ENCODE measurements at places on chromosomes 2 and 18.

DNA sequence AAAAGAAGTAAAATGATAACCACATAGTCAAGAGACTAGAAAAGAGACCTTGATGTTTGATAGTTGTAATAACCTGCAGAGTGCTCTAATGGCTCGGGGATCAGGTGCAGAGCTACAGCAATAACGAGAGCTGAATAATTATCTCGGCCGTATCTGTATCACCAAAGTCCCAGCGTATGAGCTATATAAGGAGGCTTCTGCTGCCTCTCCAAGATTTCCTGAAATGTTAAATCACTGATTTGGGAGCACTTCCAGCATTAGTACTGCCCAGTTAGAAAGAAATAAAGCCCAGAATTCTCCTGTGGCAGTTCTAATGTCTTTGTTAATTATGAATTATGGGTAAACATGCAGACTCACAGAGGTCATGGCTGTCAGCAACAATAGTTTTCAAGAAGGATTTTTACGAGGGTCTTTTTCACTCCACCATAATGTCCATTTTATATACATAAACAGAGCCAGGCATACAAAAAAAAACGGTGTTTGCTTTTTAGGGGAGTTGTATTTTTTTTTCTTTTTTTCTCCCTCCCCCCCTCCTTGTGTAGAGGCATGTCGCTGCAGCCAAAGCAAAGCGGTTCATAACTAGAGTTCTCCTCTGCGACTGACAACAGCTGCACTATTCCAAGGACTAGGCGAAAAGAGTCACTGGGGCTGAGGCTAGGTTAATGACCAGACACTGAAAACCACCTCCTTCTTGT is 168.3 kb upstream of the VRK2 start:
- DNase-seq, result peak; percentile 38

GRCh38 chr2:42040643-42041278 is 7.1 kb upstream of the PKDCC start:
- DNase-seq, result no peak

GRCh38 chr2:130836501-130837174 is at the start of gene ARHGEF4:
ARHGEF4 (plus strand) TSS chr2:130836914; CDS start chr2:130836954, 40 bp downstream.
- DNase-seq, result no peak

GRCh38 chr2:175318542-175318941 is 137.0 kb upstream of the ATP5MC3 start:
- DNase-seq, result no peak

GRCh38 chr2:199751492-199752120 is 99.4 kb downstream of the FTCDNL1 start:
- DNase-seq, result no peak

GRCh38 chr2:192146069-192147015 is 48.4 kb downstream of the TMEFF2 start:
- no peak for DNase-seq

DNA sequence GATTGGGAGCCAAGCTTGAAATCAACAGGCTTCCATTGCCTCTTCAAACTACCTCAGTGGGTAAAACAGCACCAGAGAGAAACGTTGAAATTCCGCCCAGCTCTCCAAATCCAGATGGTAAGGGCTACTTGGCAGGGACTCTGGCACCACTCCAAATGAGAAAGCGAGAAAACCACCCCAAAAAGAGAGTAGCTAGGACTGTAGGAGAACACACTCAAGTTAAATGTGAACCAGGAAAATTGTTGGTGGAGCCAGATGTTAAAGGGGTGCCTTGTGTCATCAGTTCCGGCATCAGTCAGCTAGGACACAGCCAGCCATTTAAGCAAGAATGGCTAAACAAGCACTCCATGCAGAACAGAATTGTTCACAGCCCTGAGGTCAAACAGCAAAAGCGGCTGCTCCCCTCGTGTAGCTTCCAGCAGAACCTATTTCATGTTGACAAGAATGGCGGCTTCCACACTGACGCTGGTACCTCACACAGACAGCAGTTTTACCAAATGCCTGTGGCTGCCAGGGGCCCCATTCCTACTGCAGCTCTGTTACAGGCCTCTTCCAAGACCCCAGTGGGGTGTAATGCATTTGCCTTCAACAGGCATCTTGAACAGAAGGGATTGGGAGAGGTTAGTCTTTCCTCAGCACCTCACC is 167.3 kb downstream of the ASXL3 start:
- no peak for DNase-seq

DNA sequence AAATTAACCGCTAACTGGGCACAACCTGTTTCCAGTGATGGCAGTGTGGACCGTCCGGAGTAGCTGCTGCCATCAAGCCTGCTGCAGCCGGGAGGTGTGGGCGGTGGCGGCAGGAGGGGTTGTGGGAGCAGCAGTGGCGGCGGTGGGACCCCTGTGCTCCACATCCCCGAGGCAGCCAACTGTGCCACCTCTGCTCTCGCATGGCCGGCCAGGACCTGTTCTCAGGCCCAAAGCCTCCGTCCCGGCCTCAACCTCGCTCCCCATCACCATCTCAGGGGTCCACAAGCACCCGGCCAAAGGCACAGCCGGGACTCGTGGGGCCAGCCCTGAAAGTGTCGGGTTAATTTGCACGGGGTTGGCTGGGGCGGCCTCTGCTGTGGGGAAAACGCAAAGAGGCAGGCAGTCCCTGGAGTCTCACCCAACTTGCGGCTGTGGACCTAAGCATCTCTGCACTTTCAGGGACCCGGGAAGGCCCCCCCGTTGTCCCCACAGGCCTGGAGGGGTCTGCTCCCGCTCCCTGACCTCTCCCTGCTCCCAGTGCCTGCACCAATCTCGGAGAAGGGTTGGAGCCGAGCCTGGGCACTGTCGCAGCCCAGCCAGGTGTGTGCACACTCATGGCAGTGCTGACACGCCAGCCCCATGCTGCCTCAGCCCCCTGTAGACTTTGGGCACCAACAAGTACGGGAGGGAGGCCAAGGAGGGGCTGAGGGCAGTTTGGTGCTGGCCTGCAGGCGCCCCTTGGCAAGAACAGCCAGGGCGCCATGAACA is 44.4 kb upstream of the PEX13 start:
- DNase-seq, result no peak

DNA sequence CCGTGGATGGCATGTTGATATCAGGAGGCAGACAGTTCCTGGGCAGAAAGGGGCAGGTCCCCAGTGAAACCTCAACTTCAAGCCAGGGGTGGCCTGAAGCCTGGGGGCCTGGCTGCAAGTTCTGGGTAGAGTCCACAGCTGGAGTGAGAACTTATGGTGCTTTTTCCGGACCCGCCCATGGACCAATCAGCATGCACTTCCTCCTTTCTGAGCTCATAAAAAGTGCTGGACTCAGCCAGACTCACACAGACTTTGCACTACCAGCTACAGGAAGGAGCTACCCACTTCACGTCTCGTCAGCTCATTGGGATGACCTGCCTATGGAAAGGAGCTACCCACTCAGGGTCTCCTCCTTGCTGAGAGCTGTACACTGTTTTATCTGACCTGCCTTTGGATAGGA is 183.1 kb upstream of the MC4R start:
- DNase-seq, result no peak

DNA sequence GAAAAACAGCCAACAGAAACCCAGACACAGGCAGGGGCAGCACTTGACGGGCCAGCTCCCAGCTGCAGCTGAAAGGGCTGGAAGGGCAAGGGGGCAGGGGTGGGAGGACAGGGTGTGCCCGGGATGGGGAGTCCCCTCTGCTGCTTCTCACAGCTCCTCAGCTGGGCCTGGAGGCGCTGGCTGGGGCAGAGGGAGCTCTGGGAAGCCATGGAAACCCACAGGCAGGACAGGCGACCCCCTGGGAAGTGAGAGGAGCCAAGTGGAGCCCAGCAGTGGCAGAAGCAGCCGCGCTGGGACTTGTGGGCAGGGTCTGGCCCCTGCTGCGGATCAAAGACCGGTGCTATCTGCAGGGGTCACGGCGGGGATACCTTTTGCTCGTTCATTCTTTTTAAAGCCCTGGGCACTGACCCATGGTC is 20.7 kb downstream of the OTOF start:
- no peak for DNase-seq

DNA sequence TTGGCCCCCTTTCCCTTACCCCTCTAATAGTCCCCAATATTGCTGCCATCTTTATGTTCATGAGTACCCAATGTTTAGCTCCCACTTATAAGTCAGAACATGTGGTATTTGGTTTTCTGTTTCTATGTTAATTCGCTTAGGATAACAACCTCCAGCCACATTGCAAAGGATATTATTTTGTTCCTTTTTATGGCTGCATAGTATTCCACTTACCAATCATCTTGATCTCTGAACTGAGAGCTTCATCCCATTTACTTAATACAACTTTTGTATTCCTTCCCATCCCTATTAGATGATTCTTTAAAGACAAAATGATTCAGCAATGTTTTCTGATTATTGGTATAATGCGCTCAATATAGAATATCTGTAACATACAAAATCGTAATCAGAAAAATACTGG is 36.7 kb downstream of the ARL5A start:
- DNase-seq, result no peak

DNA sequence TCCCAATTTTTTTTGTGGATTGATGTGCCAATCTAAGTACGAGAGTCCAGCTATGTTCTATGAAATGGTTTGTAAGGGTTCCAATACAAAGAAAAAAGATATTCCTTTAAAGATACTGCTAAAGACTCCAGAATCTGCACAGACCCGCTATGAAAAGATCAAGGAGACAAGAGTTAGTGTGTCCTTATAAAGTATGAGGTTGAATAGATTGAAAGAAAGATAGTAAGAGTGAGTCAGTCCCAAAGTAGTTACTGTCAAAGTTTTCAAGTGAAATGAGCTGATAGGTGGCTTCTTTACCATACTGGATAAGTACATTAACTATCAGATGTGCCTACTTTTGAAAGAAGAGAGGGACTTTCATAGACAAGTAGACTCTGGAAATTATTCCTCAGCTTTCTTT is 17.9 kb upstream of the EHBP1 start:
- DNase-seq, result no peak

- DNase-seq, result no peak
Observed at GRCh38 chr2:150465703-150466569, 21.5 kb downstream of the RND3 start.

GRCh38 chr2:159795841-159796690 is 1.9 kb downstream of the CD302 start:
- DNase-seq, result no peak

GRCh38 chr18:60775978-60776377 is 403.4 kb upstream of the MC4R start:
- no peak for DNase-seq

DNA sequence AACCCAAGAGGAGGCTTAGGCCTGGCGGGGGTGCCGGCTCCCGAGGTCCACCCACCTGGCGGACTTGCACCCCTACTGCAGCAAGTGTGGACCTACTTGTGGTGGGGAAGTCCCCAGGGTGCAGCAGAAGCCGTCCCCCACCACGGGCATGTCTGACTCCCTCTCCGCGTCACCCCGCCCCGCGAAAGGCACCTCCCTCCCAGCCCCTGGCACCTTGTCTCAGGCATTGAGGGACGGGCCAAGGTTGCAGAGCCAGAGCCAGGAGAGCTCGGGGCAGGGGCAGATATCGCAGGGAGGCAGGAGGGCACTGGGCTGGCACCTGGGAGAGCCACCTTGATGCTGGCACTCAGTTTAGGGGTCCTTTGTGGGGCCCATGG is 19.0 kb downstream of the CROCC2 start:
- DNase-seq, result no peak

- no peak for DNase-seq
Observed at GRCh38 chr2:217573571-217573970, 429.2 kb downstream of the TNS1 start.

DNA sequence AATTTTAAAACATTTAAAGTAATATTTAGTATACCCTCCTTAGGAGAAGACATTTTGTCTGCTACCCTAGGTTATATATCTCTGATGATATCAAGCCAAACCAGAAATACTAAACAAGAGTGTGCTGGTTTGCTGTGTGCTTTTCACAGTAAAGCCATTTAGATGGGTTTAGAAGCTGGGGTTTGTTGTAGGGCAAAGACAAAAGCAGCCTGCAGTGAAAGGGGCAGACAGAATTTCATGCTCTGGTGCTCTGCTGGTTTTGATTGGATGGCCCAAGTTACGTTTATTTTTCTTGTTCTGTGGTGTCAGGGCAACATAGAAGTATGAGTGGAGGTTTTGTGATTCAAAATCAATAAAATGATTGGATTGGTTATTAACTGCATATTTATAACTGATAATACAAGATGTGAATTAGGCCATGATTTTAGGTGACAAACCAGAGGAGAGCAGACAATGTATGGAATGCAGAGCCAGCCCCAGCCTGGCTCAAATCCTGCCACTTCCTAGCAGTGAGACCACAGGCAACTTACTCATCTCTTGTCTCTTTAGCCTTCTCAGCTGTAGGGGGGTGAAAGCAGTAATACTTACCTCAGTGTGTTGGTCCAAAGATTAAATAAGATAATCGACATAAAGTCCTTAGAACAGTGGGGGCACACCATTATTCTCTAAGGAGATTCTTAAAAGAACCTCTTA is 30.9 kb upstream of the IER3IP1 start:
- DNase-seq, result no peak

- DNase-seq, result no peak
Observed at GRCh38 chr2:48668992-48669391, 51.3 kb downstream of the GTF2A1L start.

DNA sequence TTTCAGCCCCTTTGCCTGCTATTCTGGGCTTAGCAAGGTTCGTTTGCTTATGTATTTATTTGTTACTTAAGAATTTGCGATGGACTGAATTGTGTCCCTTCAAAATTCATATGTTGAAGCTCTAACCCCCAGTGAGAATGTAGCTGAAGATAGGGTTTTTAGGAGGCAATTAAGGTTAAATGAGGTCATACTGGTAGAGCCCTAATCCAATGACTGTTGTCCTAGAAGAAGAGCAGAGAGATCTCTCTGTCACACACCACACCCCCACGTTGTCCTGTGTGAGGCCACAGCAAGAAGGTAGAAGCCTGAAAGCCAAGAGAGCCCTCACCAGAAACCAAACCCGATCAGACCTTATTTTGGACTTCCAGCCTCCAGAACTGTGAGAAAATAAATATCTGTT is 66.7 kb downstream of the KIAA1328 start:
- no peak for DNase-seq

GRCh38 chr18:75810516-75810915 is 383.0 kb upstream of the SMIM21 start:
- DNase-seq, result no peak

DNA sequence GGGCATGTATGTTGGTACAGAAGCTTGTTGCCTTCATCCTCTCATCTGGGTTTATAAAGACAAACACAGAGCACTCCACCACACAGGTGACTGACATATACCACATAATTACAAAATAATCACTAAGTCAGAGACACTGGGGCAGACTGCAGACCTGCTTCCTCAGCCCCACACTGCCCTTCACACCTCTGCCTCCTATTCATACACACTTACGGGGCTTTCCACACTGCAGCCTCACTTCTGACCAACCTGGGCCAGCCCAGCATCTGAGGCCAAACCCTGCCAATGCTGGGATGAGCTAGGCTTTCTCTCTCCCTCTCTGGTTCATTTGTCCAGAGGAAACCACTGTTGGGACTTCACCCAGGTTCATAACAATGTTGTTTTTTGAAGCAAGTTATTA is 4.5 kb downstream of the EMX1 start:
- no peak for DNase-seq

DNA sequence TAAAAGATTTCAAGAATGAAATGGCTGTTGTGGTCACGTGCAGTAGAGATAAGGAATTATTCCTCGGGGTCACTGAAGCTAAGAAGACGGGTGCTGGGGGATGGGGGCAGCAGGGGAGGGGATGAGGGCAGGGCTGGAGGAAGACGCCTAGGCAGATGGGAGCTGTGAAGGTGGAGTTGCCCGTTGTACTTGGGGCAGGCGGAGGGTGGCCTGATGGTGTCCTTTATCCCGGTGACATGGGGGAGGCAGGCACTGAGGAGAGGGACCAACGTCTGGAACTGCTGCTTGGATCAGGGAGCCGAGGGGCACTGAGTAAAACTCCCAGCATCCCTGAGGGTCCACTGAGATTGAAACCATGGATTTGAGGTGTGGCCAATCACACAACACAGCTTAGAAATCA is 64.9 kb downstream of the ZCCHC2 start:
- no peak for DNase-seq
